ENCODE measurements at places on chromosomes 11 and 22. TPM values are rescaled to one million over a fixed set of nuclear protein-coding genes. Genes with fewer than 3 reads are reported as not detected.
A peak's percentile ranks its signal among the peaks of the same experiment; 100 is the strongest.

GRCh38 chr22:43995798-43996169, 28.3 kb upstream of the PARVB start:
- DNase-seq = no peak

- DNase-seq = no peak
These were observed 4.4 kb upstream of the MISFA start for GRCh38 chr11:18594999-18595749.

DNA sequence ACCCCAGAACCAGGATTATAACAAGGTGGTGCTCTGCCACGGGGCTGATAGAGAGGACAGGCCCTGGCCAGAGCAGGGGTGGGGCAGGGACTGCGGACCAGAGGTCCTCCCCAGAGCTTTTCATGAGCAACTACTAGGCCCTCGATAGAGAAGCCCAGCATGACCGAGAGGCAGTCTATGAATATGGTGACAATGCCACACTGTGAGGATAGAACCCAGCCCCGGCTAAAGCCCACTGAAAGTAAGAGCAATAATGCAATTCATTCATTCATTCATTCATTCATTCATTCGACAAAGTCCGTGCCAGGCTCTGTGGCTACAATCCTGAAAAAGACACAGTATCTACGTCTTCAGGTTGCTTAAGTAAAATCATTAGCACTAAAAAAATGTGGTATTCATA, 35.6 kb upstream of the CD5 start:
- DNase-seq = no peak

DNA sequence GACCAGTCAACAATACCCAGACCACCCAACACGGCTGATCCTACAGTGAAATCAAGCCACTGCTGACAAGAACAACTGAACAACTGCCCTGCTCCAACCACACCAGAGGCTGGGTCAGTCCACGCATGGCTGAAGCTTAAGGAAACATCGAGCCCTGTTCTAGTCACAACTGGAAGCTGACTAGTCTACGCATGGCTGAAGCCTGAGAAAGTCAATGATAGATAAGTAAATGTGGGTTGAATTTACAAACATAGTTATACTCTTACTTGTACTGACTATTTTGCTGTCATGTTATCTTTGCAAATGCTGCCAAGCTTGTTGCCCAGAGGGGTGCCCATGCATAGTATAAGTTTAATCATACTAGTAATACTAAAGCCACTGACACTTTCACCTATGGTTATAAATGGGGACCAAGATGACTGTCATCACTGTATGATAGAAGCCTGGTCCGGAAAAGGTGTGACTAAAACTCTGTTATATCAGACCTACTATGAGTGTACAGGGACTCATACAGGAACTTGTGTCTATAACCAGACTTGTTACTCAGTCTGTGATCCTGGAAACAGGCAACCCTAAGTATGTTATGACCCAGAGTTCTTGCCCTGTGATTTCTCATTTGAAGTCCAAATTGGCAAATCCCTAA, 43.4 kb upstream of the GLYAT start:
- no peak for DNase-seq

- DNase-seq = no peak
These were observed 7.4 kb upstream of the CXCR5 start for GRCh38 chr11:118876286-118876685.

CRYBA4 gene
- total RNA-seq = not detected

GRCh38 chr22:21651521-21652009, 9.5 kb downstream of the SDF2L1 start:
- DNase-seq = peak; percentile 28

GRCh38 chr11:31809857-31810778, 1.0 kb downstream of the PAX6 start:
- DNase-seq = no peak

MYEOV gene
- total RNA-seq = not detected

GRCh38 chr11:45549257-45549656, 116.2 kb downstream of the CHST1 start:
- DNase-seq = no peak

- DNase-seq = no peak
These were observed 14.0 kb upstream of the PRODH start for GRCh38 chr22:18950141-18950540.

- no peak for DNase-seq
These were observed 33.8 kb upstream of the LRRC32 start for GRCh38 chr11:76704171-76704948.

- DNase-seq = no peak
These were observed 112.0 kb downstream of the DBX1 start for GRCh38 chr11:20048246-20048645.

- DNase-seq = no peak
These were observed 743.4 kb downstream of the NELL1 start for GRCh38 chr11:21412652-21413383.

- DNase-seq = no peak
These were observed 394.3 kb downstream of the TMEM135 start for GRCh38 chr11:87432022-87432421.

TSPAN4 gene
- 7.9 TPM for total RNA-seq

YAP1 gene
- total RNA-seq = not detected

GRCh38 chr22:43885319-43885671, 6.5 kb downstream of the PNPLA5 start:
- DNase-seq = no peak

- DNase-seq = no peak
These were observed 1.4 kb downstream of the FLRT1 start for GRCh38 chr11:64037027-64037634.

GRCh38 chr11:16946477-16947282, 67.5 kb downstream of the PLEKHA7 start:
- no peak for DNase-seq

FIBIN gene
- total RNA-seq = not detected

- DNase-seq = no peak
These were observed 8.3 kb downstream of the WT1 start for GRCh38 chr11:32426819-32427615.

DNA sequence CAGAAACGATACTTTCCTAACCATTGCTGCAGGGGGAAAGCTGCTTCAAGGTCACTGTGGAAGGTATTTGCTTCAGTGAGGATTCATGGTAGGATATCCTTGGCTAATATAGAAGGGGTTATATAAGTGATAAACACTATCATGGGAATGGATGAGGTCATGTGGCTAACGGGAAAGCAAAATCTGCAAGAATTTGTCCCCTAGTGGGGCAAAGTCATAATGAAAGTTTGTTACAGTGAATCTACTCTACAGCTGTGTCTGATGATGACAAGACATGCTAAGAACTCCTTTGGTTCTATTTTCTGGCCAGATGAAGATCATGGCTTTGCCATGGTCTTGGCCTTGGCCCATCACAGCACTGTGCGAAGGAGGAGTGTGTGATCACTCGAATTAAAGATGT, 13.8 kb downstream of the MMP20 start:
- DNase-seq = no peak

- DNase-seq = no peak
These were observed 9.1 kb downstream of the APOL4 start for GRCh38 chr22:36192542-36192941.

UBQLN3 gene
- total RNA-seq = not detected

DNA sequence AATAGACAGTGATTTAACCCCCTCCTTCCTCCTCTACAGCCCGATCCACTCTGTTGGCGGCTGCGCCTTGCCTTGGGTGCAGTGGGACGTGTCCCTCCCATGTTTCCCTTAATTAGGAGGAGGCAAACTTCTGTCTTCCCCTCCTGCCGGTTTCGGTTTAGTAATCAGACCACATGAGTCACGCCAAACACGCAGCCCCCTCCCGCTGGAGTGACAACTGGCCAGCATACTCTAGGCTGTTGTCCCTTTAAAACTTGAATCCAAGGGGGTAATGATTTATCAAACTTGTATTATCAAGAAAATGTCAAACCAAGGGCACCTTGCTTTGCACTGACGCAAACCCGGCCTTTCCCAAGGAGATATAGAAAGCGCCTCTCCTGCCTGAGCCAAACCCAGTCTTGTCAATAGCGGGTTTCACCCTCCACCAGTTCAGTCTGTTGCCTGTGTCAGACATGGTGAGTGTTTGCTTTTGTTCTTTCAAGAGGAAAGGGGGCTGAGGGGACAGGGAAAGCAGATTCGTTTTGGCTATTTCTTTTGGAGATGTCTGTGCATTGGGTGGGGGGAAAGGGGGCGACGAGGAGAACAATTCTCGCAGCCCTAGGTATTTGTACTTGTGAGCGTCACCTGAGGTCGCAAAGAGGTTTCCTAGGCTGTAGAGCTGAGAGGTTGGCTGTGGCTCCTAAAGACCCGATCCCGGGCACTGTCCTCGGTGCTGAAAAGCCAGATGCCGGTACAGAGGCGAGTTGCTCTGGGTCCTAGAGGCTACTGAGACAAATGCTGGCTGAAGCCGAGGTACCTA, at the start of gene SLC6A5:
Gene SLC6A5 (plus strand): TSS at position 388 of the 799 bp plus-strand sequence. CDS start 65 bp downstream, at position 453.
- DNase-seq = peak; percentile 45

DNA sequence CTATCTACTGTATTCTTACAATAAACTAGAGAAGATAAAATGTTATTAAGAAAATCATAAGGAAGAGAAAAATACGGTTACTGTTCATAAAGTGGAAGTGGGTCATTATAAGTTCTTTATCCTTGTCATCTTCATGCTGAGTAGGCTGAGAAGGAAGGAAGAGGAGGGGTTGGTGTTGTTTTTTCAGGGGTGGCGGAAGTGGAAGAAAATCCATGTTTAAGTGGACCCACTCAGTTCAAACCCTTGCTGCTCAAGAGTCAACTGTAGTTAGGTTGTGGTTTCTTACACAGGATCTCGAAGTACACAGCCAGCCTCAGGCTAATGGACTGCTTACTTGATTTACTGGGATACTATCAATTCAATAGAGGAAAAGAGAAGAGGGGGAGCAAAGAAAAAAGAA, 63.1 kb downstream of the PIWIL4 start:
- no peak for DNase-seq

LDHAL6A gene
- total RNA-seq = not detected

SLC22A25 gene
- total RNA-seq = not detected

KCNK4 gene
- not detected for total RNA-seq

Data from activated CD4-positive, alpha-beta T cell treated with anti-CD3 and anti-CD28 coated beads, Interleukin-2, amount 10 ng/mL, durations not matched to agents 7 days and 5 days (primary cell).